ENCODE measurements at places on chromosomes 2 and 18.

DNA sequence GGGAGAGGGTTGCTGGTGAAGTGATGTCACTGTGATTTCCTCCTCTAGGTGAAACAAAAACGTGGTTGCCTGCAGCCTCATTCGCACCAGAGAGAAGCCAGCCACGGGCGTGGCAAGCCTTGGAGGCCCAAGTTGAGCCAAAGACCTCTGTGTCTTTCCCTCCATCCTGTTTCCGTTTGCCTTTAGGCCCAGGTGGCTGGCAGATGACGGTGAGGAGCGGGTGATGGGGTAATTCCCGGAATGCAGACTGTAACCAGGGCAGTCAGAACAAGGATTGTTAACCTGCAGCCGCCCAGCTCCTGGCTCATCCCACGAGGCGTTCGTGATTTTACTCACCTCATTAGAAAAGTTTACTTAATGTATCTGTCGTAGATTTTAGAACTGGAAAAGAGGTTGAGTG is 14.4 kb downstream of the CTIF start:
- no peak for DNase-seq

DNA sequence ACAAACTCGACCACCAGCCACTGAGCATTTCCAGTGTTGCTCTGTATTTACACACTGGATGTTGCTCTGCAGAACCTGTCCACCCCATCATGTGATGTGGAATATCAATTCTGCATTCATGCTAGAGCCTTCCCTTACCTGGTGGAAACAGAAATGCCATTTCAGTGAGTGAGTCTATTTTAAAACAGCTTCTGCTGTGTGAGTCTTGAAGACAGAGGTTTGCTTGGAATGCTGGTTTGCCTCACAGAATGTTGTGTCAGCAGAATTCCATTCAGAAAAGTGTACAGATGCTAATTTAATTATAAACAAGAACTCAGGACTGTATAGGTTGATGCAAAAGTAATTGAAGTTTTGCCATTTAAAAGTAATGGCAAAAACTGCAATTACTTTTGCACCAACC is 118.3 kb downstream of the MAP3K20 start:
- DNase-seq: no peak

DNA sequence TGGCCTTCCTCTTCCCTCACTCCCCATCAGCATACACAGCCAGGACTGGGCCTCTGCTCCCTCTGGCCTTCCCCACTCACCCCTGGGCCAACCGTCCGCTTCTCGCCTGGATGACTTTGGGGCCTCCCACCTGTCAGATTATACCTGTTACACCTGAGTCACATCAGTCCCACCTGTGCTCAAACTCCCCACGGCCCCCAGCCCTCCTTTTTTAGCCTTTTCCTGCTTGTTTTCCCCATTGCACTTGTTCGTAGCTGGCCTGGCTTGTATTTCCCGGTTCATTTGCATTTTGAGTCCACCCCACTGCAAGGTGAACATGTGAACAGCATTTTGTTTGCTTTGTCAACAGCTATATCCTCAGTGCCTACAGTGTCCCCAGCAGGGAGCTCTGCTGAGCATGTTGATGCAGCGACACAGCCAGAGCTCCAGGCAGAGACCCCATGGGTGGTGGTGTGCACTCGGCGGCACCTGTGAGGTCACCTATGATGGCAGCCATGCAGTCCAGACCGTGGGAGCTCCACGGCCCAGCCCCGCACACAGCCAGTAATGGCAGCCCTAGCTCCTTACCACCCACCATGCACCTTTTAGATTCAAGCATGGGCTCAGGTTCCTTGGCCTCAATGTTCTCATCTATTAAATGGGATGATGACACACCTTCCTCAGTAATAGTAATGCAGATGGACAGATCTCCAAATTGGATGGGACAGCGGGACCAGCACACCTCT is 276.4 kb upstream of the HS6ST1 start:
- DNase-seq: no peak

- DNase-seq: no peak
Observed at GRCh38 chr2:144424559-144425240, 95.2 kb downstream of the ZEB2 start.

- no peak for DNase-seq
Observed at GRCh38 chr2:19600506-19600905, 242.1 kb upstream of the OSR1 start.

GRCh38 chr18:74895686-74896085 is 298.0 kb downstream of the ZNF407 start:
- no peak for DNase-seq

DNA sequence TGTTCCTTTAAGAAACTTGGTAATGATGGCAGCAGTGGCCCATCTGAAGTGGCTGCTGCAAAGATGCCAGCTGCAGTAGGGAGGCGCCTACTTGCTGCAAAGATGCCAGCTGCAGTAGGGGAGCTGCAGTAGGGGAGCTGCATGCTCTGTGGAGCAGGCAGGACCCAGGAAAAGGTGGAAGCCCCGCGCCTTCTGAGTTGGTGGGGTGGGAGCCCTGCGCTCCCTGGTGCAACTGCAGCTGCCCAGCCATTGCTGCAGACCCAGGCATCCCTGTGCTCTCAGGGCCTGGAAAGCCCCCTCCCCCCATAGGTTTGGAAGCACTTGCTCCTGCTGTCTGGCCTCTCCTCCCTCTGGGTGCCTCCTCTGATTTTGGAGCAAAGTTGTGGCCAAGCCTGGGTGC is 155.3 kb downstream of the DPP4 start:
- no peak for DNase-seq

DNA sequence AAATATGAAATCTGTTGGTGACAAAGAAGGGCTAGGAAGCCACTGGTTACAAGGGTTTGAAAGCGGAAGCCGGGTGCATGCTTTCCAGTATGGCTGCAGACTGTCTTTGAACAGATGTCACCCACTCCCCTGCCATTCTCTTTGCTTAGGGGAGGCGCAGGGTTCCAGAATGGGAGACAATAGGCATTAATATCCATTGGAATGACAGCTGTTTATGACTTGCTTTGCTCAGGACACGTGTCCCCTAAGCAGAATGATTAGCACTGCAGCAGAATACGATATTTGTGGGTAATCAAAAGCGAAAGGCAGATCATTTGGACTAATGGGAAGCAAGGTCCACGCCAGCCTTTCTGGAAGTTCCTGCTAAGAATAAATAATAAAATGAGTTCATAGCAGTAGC is 25.8 kb upstream of the NRP2 start:
- no peak for DNase-seq

- DNase-seq: no peak
Observed at GRCh38 chr2:11495844-11496681, 30.1 kb upstream of the E2F6 start.

DNA sequence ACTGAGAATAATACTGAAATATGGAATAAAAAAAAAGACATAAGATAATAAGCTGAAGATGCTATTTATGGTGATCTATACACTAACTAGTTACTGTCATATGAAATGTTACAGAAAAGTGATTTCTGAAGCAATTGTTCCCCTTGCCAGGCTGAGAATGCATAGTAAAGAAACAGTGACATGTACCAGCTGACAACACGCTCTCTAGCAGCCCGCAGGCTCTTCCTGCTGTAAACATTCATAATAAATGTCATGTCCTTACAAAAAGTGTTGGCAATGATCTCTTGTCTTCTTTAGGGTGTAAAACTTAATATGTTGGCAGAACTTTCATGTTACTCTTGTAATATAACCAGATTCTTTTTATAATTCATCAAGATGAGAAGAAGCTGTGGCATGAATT is 1171.3 kb downstream of the DSC3 start:
- DNase-seq: no peak

Data from NCI-H1105 (cell line).